ENCODE measurements at places on chromosomes 2 and 18. TPM values are rescaled to one million over a fixed set of nuclear protein-coding genes. Genes with fewer than 3 reads are reported as not detected.

DNA sequence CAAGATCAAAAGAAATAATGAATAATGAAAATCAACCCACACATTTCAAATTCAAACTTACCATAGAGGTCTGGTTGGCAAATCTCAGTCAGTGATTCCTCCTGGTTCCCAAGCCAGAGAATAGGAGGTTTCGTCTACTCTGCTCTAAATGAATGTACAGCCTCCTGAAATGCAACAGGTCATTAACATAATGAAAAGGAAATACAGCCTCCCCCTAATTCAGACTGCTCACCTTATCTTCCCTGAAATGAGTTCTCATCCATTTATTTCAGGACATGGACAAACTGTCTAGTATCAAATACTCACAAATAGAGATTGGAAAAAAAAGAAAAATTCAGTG, 43.4 kb upstream of the CYTIP start:
- no peaks in the 10 kb centered on the region for H3K27me3 ChIP-seq
- DNase-seq = no peak
- no peak overlapping the region for H3K4me3 ChIP-seq
- H3K4me1 ChIP-seq = no peaks in the 10 kb centered on the region
- no peak overlapping the region for H3K27ac ChIP-seq
- H3K36me3 ChIP-seq = no peaks in the 10 kb centered on the region

DNA sequence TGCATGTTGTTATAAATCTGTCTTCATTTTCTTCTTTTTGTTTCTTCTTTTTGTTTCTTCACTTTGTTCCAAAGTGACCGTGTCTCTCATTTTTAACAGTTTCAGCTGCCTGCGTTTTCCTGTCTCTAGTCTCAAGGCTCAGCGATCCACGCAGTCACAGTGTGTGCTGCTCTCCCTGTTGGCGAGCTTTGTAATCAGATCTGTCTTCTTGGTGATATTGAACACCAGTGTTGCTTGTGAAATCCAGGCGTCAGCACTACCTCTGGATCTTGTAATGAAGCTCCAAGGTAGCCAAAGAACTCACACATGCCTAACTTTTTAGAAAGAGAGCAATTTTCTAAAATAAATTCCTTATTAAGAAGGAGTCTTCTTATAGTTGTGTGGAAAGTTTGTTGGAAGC, 13.2 kb downstream of the SNTG2 start:
- no peaks in the 10 kb centered on the region for H3K36me3 ChIP-seq
- H3K27ac ChIP-seq = no peak overlapping the region
- no peak for DNase-seq
- H3K4me3 ChIP-seq = no peak overlapping the region

- H3K27ac ChIP-seq = peak overlapping the region; percentile 78
- DNase-seq = no peak
- no peak overlapping the region for H3K4me3 ChIP-seq
- H3K27me3 ChIP-seq = no peaks in the 10 kb centered on the region
- H3K36me3 ChIP-seq = peaks cover 15% of the 10 kb centered on the region
- H3K4me1 ChIP-seq = peaks cover 32% of the 10 kb centered on the region
Measured at GRCh38 chr2:45993476-45993991, 303.7 kb upstream of the EPAS1 start.

- H3K4me3 ChIP-seq = no peak overlapping the region
- H3K27me3 ChIP-seq = peaks cover 5% of the 10 kb centered on the region
- DNase-seq = no peak
- no peak overlapping the region for H3K27ac ChIP-seq
Measured at GRCh38 chr2:121904656-121905055, 149.2 kb downstream of the TSN start.

DNA sequence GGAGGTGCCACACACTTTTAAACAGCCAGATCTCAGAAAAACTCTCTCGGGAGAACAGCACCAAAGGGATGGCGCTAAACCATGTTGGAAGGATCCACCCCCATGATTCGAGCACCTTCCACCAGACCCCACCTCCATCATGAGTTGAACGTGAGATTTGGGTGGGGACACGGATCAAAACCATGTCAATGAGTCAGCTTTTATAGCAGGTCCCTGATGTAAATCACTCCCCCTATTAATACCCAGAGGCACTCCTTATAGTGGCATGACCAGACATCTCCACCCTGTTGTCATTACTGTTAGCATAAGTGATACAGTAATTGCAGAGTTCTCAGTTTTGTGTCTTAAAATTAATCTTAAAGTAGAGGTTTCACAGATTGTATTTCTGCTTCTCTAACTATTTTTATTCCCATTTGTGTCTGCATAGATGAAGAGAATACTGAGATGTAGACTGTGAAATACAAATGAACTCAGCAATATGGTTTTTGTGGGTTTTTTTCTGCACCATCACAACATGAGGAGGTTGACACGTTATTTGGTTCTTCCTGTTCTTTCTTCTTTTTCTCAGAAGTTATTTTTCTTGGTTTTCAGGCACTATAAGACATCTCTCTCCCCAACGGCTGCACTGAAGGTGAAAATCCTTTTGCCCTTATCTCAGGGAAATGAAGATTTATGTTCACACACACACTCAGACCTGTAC, 218.2 kb downstream of the ARL4C start:
- H3K4me1 ChIP-seq = no peaks in the 10 kb centered on the region
- H3K4me3 ChIP-seq = no peak overlapping the region
- H3K36me3 ChIP-seq = no peaks in the 10 kb centered on the region
- no peaks in the 10 kb centered on the region for H3K27me3 ChIP-seq
- DNase-seq = no peak
- H3K27ac ChIP-seq = no peak overlapping the region

CPO gene
- total RNA-seq = not detected

ANKRD44 gene
- total RNA-seq = 58.7 TPM

CNTNAP5 gene
- total RNA-seq = not detected

SH3RF3 gene
- 5.7 TPM for total RNA-seq
